ENCODE measurements at places on chromosomes 1 and 21.

GRCh38 chr1:29575277-29575676 is 339.0 kb downstream of the PTPRU start:
- no peak for DNase-seq

GRCh38 chr1:101392552-101392951 is 155.7 kb downstream of the S1PR1 start:
- no peak for DNase-seq

DNA sequence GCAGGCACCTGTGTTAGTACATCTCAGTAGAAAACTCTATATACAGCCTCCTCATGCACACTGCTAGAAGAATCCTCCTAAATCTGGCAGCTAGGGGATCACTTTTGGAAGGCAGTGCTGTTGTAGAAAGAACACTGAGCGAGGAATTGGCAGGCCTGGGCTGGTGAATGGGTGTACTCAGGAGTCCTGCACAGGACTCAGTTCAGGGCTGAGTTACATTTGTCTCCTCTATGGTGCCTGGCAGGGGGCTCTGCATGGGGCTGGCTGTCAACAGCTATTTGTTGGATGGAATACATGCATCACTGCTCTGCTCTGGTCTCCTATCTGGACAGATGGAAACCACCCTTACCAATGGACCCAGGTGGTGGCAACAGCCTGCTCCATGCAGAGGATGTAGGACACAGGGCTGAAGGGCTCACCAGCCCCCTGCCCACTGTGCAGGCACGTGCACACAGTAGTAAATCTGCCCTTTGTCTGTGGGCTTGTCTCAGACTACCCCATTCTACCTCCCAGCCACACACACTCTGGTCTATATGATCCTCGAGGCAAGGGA is 74.2 kb downstream of the LRIG2 start:
- peak; percentile 24 for DNase-seq

DNA sequence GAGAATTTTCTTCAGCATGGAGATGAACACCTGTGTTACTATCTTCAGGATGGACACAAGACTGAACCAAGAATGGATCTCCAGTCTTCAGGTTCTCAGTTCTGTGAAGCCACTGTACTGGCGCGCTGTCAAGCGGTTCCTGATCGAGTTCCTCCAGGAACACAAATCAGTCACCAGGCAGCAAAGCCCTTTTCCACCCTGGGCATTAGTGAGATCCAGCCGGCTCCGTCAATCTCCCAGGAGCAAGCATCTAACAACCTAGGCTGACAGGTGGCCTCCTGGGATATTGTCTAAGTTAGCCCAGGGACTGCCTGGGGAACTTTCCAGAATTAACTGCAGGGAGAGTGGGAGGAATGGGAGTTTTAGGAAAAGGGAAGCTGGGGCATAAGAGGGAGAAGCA is 9.7 kb upstream of the IGFN1 start:
- no peak for DNase-seq

DNA sequence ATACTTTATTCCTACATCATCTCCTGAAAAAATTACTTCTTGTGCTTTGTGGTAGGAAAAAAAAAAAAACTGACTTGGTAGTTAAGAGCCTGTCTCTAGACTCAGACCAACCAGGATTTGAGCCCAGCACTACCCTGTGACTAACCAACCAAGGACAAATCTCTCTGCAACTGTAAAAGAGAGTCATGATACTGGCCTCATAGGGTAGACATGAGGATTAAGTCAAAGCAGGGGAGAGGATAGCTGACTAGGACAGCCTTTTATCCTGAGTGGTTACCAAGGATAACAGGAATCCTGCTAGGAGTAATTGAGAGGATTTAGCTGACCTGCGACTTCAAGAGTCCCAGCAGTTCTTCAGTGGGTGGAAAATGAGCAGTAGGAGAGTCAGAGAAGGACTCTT is 112.8 kb downstream of the C1orf21 start:
- peak; percentile 9 for DNase-seq

DNA sequence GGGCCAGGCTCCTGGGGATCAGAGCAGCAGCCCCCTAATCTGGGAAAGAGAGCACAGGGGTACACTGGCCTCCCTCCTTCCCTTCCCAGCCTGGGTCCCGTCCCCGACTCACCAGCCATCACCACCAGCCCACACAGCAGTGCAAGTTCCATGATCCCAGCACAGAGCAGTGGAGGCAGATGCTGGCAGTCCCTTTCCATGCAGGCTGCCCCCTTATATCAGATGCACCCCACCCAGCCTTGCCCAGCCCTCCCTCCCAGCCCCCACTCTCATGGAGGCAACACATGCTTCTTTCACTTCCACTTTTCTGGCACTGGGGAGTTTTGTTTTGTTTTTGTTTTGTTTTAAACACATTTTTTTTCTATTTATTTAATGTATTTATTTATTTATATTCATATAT is at the start of gene PLA2G2D:
TSS of gene PLA2G2D (minus strand) at position 190 of the 400 bp plus-strand sequence. CDS start at position 152, 38 bp downstream.
- no peak for DNase-seq

DNA sequence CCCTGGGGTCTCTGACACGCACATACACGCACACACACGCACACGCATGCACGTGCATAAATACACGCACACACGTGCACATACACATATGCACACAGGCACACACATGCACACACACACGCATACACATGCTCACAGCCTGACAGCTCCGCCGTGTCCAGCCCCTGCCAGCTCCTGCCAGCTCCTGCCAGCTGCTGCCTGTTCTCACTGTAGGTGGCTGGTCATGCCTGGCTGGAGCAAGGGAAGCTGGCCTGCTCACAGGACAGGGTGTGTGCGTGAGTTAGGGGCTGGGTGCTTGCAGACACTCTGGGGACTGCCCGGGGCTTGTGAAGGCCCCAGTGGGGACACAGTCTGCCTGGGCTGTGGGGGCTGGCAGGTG is 4.9 kb downstream of the PLCH2 start:
- peak; percentile 72 for DNase-seq

- peak; percentile 22 for DNase-seq
These were observed 511 bp downstream of the DNTTIP2 start for GRCh38 chr1:93878501-93878888.

DNA sequence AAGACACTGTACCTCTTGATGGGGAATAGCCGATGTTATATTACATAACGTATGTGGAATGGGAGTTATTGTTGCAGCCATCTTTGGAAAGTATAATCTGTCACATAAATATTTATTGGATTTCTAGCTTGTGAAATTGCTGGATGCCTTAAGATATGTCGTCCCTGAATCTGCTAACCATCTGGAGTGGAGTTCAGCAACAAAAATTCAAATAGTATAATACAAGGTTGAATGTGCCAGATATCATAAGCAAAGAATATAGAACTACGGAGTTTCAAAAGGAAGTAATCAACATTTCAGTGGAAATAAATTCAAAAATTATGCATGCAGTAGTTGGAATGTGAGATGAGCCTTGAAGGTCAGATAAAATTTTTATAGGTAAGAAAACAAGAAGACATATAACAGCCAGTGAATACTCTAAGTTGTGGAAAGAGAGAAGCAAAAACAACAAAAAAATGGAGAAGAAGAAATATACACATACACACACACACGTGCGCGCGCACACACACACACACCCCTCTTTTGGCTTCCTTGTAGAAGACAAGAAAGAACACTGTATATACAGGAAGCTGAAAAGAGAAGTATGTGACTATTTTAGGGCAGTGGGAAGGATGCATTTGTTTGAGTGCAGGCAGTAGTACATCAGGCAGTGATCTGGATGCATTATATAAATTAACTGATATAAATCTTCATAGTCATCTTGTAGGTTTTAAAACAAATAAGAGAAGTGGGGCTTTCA is 516.7 kb downstream of the KCNT2 start:
- DNase-seq, result no peak

DNA sequence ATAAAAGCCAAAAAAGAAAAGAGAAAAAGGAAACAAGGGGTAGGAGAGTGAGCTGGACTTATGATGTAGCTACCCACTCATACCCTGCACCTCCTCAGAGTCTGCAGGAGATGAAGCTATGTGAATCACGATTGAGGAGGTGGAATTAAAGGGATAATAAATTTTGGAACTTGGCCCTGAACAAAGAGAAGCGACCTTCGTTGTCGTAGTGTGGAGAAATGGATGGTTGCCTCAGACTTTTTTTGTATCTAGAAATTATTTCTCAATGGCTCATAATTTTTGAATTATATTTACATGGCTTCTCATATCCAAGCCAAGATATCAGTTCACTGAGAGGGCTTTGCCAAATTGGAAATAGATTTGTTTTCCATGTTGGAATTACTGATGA is 37.8 kb upstream of the SIPA1L2 start:
- no peak for DNase-seq

GRCh38 chr1:3368711-3369445 is 85.6 kb upstream of the ARHGEF16 start:
- DNase-seq, result no peak

- peak; percentile 91 for DNase-seq
These were observed 155.2 kb downstream of the DISP1 start for GRCh38 chr1:222970040-222970439.

GRCh38 chr1:218499011-218499691 is 154.0 kb downstream of the TGFB2 start:
- peak; percentile 46 for DNase-seq
